ENCODE measurements at places on chromosomes 5 and 9.

DNA sequence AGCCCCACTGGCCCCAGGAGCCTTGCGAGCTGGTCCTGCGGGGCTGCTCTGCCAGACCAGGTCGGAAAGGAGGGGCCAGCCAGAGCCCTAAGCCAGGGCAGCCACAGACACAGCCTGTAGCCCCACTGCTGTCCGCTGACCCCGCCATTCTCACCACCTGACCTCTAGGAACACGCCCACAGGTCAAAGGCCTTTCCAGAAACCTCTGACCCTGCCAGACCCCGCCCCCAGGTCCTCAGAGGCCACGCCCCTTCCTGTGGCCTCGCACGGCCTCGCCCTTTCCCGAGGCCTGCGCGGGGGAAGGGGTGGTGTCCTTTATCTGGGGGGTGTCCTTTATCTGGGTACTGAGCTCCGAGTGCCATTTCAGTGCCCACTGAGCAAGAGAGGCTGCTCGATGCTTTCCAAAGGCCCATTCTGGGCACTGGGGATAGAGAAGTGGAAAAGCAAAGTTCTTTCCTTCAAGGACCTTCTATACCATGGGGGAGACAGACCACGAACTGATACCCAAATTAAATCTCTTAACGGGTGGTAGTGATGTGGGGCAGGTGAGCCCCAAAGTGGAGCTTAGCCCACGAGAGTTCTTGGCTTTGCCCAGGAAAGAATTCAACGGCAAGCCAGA lies 46.5 kb downstream of the P4HA2 start:
- no peak for DNase-seq

GRCh38 chr5:83608122-83608521 lies 112.5 kb downstream of the HAPLN1 start:
- no peak for DNase-seq

GRCh38 chr9:117365438-117365837 lies 49.4 kb downstream of the ASTN2 start:
- no peak for DNase-seq

DNA sequence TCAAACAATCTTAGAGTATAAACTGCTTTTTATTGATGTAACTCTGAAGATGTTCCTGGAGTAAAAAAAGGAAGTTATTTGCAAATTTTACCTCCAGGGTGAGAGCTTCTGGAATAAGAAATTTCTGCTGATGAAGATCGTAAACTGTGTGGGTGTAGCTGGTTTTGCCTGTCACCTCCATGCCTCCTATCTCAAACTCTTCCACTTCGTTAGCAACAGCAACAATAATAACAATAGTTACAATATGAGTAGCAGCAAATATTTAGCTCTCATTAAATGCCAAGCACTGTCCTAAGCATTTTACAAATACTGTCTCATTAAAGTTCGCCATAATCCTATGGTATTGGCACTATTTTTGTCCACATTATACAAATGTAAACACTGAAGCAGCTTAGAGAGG lies 57.9 kb downstream of the GCNT1 start:
- DNase-seq: no peak

DNA sequence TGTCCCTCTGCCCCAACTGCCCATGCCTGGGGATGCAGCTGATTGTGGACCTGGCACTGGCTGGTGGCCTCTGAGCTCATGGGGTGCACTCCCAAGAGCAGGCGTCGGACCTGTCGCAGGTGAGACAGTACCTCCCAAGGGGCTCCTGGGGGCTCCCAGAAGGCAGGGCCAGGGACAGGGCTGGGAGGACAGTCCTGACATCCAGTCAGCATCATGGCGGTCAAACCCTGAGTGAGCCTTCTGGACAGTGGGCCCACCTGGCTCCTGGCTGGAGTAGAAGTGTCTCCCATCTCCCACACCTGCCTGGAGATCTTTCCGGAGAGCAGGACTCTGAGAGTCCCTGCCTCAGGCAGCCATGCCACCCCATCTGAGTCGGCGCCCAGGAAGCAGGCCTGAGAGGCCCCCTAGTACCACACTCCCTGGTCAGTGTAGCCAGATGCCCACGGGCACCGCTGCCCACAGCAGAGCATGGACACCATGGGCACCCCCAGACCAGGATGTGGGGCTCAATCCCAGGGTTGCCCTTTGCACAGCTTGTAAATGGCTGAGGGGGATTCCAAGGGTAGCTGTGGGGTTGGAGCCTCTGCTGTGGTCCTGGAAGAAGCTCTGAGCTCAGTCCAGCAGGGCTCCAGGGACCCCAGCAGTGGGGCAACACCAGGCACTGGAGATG lies 6.6 kb downstream of the LCN9 start:
- no peak for DNase-seq
